Urinary bladder (tissue), 4 donors: ENCODE measurements at places on chromosomes 7 and 10. TPM values are rescaled to one million over a fixed set of nuclear protein-coding genes. Genes with fewer than 3 reads are reported as not detected.

Gene TMEM168
- 84.2 TPM for total RNA-seq

Gene OTUD1
- total RNA-seq = 13.5 TPM

Gene RET
- 2.7 TPM for total RNA-seq

Gene LRRC17
- 200 TPM for total RNA-seq

Gene ZNF488
- 0.63 TPM for total RNA-seq

Gene PHKG1
- total RNA-seq = 3.6 TPM

Gene CACNB2
- 40.4 TPM for total RNA-seq

GRCh38 chr7:30996256-30996655 is 32.5 kb downstream of the GHRHR start:
- no peak for DNase-seq

GRCh38 chr10:79342295-79342761 is 4.9 kb upstream of the PPIF start:
- DNase-seq = no peak

- no peak for DNase-seq
These were observed 50.7 kb upstream of the GHITM start for GRCh38 chr10:84088626-84089025.

- peak; percentile 21 for DNase-seq
These were observed 287.2 kb upstream of the MKLN1 start for GRCh38 chr7:131040467-131040932.

GRCh38 chr7:7953806-7954205 is 14.8 kb upstream of the GLCCI1 start:
- DNase-seq = no peak

DNA sequence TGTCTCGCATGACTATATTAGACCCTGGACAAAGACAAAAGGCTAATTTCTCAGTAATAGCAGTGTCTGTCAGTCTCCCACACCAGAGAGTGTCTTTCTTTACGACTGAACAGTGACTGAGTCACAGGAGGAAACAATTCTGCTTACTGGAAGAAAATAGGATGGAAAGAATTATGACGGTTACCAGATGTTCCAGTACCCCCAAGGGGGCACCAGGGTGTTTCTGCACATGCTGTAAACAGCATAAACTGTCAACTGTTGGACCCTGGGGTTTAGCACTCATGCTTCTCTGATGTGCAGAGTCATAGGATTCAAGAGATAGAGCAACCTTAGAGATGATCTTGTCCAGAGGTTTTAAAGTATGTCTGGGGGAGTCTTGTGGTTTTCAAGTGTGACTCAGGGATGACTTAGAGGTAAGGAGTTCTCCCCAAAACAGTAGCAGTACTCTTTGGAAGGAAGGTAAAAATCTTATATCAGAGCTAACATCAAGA is 291.7 kb downstream of the THSD7A start:
- DNase-seq = no peak

- DNase-seq = no peak
These were observed 41.4 kb upstream of the SLC26A5 start for GRCh38 chr7:103487419-103487818.

- DNase-seq = no peak
These were observed 213.9 kb upstream of the SH2B2 start for GRCh38 chr7:102072636-102073209.

- DNase-seq = no peak
These were observed 36.8 kb downstream of the LRRC72 start for GRCh38 chr7:16563281-16564022.

- DNase-seq = no peak
These were observed 8.8 kb downstream of the DRGX start for GRCh38 chr10:49387071-49387470.

GRCh38 chr7:80665526-80665925 is 27.1 kb downstream of the CD36 start:
- no peak for DNase-seq

- no peak for DNase-seq
These were observed 54.3 kb downstream of the SPOCK2 start for GRCh38 chr10:72034040-72034499.

DNA sequence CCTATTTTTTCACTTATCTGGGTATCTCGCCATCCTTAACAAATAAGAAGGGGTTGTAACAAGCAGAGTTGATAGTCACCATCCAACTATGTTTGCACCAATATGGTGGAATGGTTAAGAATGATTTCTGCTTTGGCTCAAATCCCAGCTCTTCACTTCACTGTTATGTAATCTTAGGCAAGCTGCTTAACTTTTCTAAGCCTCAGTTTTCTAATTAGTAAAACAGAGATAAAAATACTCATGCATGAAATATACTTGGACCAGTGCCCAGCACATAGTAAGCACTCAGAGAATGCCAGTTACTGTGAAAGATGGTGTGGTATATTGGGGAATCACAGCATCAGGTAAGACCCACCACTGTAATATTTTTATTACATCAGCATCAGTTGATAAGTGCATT is 33.6 kb downstream of the ABCB1 start:
- DNase-seq = no peak

GRCh38 chr10:114943000-114943399 is 5.0 kb downstream of the TRUB1 start:
- no peak for DNase-seq

DNA sequence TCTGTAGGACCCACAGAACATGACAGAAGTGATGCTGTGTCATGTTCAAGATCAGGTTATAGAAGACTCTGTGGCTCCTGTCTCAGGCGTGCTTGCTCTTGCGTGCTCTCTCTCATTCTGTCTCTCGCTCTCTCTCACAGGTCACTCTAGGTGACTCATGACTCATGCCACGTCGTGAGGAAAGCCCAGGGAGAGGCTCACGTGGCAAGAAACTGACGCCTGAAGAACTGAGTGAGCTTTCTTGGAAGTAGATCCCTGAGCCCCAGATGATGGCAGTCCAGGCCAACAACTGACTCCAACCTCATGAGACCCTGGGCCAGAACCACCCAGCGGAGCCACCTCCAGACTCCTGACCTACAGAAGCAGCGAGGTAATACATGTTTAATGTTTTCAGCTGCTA is 103.3 kb downstream of the DNMBP start:
- DNase-seq = no peak

GRCh38 chr7:150516956-150517745 is 2.5 kb downstream of the GIMAP7 start:
- DNase-seq = no peak

GRCh38 chr10:124596116-124596785 is 134.6 kb downstream of the LHPP start:
- no peak for DNase-seq

GRCh38 chr7:65960351-65961074 is 21.5 kb downstream of the GUSB start:
- DNase-seq = no peak

DNA sequence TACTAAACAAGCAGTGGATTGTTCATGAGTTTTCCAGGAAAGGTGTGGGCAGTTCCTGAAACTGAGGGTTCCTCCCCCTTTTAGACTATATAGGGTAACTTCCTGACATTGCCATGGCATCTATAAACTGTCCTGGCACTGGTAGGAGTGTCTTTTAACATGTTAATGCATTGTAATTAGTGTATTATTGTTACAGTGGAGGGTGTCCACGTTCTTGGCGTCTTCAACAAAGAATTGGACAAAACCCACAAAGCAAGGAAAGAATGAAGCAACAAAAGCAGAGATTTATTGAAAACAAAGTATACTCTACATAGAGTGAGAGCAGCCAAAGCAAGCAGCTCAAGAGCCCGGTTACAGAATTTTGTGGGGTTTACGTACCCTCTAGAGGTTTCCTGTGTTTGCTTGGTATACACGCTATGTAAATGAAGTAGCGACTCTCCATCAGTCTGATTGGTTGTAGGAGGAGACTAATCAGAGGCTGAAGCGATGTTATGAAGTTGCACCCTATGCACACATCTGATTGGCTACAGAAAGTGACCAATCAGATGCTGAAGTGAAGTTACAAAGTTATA is 175.2 kb downstream of the NSUN6 start:
- DNase-seq = no peak

- no peak for DNase-seq
These were observed 663.5 kb downstream of the KCNMA1 start for GRCh38 chr10:76974017-76974691.
